KBM-7 (cell line): ENCODE measurements at places on chromosomes 3 and 15.

GRCh38 chr15:99015698-99016568 lies 8.3 kb upstream of the PGPEP1L start:
- DNase-seq = no peak

DNA sequence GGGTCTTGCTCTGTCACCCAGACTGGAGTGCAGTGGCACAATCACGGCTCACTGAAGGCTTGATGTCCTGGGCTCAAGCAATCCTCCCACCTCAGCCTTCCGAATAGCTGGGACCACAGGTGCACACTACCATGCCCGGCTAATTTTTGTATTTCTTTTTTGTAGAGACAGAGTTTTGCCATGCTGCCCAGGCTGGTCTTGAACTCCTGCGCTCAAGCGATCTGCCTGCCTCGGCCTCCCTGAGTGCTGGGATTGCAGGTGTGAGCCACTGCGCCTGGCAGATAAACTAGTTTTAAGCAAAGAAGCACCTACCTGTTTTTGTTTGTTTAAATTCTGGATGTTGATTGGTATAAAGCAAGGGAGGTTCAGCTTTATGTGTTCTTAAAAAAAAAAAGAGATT lies 170.6 kb upstream of the GOLIM4 start:
- DNase-seq = no peak

DNA sequence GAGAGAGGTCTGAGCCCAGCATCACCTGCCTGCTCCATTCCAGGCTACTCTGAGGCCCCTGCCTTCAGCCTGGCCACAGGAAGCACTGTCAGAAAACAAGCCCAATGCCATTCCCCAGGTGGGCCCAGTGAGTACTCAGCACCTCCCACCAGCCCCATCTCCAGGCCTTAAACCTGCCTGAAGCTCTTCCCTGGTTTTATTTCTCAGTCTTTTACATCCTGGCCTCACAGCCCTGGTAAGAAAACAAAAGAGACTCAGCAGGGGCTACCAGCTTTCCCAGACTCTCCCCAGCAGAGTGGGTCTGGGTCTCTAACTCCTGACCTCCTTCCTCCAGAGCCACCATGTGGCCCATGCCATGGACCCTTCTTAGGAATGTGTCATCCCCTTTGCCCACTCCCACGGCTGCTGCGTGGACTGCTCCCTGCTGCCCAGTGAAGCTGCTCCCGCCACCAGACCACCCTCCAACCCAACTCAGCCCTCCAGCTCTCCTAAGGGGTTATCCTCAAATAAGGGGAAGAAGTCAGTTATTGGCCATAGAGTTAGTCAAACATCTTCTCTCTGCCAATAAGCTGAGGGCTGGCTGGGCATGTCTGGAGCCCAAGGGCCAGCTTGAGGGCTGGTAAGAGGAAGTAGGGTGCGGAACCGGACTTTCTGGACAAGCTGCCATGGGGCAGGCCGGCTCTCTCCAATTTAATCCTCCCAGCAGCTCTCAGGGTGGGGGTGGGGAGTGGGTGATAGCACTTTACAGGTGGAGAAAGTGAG lies 116.7 kb upstream of the LINGO1 start:
- DNase-seq = no peak

DNA sequence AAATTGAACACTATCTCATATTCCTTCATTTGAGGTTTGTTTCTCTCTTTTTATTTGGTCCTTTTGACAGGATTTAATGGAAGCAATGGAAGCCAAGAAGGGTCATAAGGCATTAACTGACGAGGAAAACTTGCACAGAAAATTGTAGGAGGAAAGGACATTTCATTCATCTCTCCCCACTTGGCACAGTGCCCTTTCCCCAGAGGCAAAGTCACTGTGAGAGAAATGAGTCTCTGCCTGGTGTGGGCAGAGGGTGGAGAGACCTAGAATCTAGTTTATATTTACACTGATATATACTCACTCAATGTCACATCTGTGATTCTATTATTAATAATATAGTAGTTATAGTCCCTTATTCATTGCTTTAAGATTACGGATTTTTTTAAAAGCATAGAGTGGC lies 324.6 kb upstream of the IL12A start:
- no peak for DNase-seq

GRCh38 chr3:128063865-128064264 lies 11.6 kb downstream of the SEC61A1 start:
- no peak for DNase-seq

DNA sequence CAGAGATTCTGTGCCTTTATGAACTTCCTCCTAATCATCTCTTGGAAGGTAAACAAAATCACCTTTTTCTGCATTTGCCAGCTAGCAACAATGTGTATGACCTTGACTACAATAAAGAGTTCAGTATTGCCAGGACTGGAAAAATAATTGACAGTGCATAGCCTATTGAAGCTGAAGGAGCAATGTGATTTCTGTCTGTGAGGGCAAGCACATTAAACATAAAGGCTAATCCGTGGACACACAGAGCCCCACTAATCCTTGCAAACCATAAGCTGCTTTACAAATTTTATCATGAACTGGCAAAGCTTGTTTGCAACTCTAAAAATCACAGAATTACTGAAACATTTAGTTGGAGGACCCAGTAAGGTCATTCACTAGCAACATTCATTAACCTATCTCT lies 563.8 kb downstream of the PYDC2 start:
- DNase-seq = no peak

DNA sequence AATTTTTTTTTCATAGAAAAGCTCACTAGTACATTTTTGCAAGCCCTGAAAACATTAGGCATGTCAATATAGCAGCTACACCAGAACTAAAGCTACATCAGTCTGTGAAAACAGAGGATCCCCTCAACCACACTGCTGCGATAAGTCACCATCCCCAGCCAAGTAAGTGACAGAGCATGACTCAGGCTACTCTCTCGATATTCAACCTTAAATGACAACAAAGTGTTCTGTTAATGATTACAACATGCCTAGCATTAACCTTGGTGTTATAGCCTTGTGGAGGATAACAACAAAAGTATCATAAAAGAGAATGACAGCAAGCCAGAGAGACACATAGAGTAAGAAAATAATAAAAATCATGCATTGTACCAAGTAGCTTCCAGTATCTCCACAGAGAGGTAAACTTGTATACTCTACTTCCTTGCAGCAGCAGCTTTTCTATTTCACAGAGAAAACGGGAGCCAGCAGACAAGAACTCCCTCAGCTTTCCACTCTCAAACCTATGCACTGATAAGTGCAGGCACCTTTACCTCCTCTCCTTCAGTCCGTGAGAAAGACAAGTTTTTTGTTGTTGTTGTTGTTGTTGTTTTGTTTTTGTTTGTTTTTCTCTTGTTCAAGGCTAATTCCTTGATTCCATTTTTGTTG lies 76.6 kb downstream of the GBE1 start:
- DNase-seq = no peak

DNA sequence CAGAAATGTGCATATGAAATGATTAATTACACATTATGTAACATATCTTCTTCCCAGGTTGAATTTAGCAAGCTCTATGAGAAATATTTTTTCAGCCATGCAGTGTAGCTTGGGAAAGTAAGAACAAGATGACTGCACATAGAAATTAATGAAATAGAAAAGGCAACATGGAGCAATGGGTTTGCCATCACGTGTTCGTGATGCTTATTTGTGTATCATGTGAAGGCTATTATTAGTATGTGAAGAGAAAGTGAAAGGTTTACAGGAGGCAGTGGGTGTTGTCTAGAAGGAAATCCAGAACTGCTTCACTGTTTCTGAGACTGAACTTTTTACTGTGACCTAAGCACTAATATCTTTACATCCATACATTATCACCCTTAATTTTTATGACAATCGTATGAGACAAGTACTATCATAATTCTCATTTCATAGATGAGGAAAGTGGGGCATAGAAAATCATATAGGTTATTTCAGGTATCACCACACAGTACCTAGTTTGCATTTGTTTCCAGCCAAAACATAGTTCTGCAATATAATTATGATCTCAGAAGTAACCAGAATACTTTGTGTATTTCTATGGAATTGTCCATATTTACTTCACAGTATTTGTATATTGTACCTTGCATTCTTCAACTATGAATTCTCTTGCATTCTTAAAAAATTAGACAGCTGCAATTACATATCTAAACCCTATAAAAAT lies 14.9 kb downstream of the SERPINI1 start:
- no peak for DNase-seq

GRCh38 chr15:46556559-46557379 lies 921.9 kb downstream of the SQOR start:
- no peak for DNase-seq

DNA sequence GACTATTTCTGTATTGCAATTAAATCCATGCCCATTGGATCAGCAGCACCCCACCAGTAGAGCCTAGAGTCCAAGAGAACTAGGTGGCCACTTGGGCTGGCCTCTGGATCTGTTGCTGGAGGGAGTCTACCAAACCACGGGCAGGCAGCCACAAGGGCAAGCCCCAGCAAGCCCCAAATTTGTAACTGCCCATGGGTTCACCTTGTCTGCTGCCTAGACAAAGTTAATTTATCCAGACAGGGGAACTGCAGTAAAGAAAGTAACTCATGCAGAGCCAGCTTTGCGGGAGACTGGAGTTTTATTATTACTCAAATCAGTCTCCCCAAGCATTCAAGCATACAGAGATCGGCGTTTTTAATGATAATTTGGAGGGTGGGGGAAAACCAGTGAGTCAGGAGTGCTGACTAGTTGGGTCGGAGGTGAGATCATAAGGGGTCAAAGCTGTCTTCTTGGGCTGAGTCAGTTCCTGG lies 74.0 kb upstream of the TERB2 start:
- no peak for DNase-seq

- DNase-seq = peak; percentile 61
These were observed 587 bp downstream of the PIGX start for GRCh38 chr3:196712514-196713413.

- no peak for DNase-seq
These were observed 6.4 kb downstream of the MGLL start for GRCh38 chr3:127815641-127816605.

DNA sequence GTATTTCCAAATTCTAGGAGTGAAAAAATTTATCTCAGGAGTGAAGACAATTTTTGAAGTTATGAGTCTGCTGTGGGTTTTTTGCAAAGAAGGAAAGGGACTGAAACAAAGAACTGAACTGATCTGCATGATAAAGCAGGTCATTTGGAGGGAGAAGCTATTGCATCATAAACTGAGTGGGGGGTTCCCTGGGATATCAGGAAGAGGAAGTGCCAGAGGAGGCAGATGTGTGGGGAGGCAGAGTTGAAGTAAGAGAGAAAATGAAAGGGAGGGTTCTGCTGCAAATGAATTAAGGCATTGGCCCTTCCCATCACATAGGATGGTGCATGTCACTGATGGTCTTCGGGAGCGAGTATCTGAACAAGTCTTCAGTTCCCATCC lies 379.2 kb downstream of the VPS13C start:
- peak; percentile 66 for DNase-seq

GRCh38 chr3:38717355-38718240 lies 68.1 kb upstream of the SCN5A start:
- DNase-seq = no peak

DNA sequence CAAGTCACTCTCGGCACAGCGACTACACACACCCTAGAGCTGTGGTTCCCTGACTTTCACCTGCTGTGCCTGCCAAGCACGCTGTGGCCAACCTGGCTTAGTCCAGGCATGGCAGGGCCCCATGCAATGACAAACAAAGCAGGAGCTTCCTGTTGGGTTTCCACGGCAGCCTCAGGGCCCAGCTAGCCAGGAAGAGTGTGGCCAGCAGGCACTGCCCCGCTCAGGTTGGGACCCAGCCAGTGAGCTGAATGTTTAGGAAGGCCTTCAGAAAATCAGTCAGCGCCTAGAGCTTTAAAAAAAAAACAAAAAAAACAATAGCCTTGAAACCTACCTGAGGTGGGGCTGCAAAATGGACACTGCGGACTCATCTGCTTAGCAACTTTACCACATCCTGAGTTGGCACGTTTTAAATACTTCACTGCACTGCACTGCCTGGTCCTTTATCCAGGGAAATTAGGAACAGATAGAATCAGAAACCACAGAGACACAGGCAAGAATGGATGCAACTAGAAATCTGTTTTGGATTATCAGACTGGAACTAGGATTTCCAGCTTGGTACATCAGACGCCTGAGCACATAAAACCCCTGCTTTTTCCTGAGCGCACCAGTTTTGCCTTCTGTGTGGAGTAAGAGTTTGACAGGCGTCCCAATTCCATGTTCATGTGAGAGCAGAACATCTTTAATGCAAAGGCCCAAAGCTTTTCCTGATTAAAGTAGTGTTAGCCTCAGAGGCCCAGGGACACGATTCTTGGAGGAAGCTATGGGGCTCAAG lies 36.2 kb upstream of the LDHAL6B start:
- DNase-seq = peak; percentile 14

GRCh38 chr15:49758456-49758855 lies 137.6 kb downstream of the DTWD1 start:
- no peak for DNase-seq

DNA sequence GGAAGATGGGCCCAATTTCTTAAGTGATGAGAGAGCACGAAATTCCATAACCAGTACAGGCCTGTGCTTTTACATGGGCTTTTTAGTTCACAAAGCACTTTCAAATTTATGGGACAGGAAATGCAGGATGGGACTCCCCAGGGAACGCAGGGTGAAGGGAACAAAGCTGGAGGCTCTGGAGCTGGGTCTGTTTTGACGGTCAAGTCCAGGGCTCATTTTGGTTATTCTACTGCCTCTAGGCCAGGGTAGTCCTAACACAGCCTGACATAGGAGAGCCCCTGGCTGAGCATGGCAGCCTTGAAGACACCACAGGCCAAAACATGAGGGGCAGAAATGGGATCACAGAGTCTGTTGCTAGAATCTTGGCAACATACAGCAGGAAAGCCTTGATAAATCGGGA lies 33.5 kb downstream of the HCLS1 start:
- no peak for DNase-seq

DNA sequence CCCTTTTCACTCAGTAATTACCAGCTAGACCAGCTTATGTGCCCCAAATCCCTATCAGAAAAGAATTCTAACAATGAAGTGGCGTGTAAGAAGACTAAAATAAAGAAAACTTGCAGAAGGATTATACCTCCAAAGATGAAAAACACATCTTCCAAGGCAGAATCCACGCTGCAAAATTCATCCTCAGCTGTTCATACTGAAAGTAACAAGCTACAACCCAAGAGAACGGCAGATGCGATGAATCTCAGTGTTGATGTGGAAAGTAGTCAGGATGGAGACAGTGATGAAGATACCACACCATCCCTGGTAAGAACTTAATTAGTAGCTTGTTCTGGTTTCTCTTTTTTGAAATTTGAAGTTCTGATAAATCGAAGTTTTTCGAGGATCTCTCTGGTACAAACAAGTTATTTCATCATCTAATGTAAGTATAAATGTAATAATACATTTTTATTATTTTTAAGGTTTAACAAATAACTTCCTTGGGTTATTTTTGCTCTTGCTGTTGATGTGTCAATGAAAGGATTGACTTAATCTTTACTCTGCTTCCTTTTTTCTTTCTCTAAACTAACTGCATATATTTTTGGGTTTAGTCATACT lies 1.4 kb downstream of the WDR76 start:
- no peak for DNase-seq

- DNase-seq = no peak
These were observed 185.2 kb downstream of the ANXA2 start for GRCh38 chr15:60212536-60212935.
